ENCODE measurements at places on chromosomes 2 and 18.

DNA sequence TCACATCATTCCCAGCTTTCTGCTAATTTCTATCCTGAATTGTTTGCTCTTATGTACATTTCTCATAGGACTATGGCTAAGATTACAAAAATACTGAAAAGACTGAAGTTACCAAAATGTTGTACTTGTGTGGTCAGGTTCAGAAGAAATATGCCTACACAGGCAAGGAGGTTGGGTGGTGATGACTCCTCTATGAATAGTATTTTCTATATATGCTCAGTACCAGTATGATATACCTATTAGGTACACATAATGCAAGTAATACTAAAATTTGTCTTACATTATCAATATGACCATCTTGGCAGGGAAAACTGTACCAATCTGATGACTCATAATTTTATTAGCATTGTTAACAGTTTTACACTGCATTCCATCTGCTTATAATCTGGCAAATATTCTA lies 12.2 kb upstream of the ORC2 start:
- no peak for DNase-seq

- no peak for DNase-seq
Observed at GRCh38 chr2:43763091-43763490, 10.7 kb upstream of the DYNC2LI1 start.

DNA sequence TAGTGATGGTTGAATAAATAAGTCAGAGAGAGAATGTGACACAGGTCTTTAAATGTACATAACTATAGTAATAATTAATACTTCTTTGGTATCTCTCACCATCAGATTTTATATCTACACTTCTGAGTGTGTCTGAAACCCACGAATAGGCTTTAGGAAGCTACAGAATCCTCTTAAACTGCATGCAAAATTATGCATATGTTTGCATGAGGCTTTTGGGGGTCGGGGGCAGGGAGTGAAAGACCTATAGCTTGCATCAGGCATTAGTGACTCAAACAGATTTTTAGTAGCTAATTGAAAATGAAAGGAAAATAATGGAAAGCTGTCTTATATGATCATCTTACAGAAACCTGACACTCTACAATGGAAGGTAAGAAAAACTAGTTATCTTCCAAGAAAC lies 14.9 kb downstream of the LRPPRC start:
- no peak for DNase-seq

DNA sequence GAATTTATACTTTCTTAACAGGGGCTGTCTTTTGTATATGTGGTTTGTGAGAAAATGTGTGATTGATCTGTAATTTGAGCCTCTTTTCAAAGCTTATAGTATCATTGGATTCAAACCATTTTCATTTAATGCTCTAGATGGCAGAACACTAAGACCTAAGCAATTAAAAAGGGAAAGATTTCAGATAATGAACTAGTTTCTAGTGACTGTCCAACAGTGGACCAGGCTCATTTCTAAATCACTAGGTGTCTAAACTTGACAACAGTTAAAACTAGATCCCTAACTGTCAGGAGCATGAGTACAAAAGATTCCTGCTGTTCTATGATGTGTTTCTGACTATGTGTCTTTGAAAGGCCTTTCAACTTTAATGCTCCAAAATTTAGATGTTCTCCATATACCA lies 54.6 kb downstream of the ANKRD44 start:
- DNase-seq, result no peak

DNA sequence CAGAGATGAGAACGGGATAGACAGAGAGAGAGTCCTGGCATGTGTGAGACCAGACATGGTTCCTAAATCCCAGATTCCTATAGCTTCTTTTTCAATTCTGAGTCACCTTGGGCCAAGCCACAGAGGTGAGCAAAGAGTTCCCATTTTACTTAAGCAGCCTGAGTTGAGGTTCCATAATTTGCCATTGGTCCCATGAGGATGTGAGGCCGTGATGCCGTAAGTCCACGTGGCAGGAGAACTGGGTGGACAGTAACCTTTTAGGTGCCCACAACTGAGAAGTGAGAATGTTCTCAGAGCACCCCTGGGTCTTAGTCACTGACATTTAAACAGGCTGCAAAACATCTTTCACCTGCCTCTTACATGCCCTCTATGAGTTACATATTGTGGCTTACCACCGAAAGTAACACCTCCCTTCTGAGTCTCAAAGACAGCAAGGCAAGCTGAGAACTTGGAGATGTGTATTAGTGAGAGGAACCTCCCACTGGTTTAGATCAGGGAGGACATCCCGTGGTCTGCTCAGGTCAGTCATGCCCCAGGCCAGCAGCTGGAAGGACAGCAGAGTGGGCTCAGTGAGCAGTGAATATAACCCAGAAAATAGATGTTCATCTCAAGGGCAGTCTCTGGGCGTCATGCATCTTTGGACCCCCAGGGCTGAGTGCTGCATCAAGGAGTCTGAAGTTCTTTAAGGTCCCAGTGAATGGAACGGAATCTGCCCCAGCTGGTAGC lies 127.9 kb upstream of the LGALSL start:
- DNase-seq, result peak; percentile 83

- DNase-seq, result no peak
Observed at GRCh38 chr2:22134421-22134820, 1010.7 kb downstream of the TDRD15 start.

DNA sequence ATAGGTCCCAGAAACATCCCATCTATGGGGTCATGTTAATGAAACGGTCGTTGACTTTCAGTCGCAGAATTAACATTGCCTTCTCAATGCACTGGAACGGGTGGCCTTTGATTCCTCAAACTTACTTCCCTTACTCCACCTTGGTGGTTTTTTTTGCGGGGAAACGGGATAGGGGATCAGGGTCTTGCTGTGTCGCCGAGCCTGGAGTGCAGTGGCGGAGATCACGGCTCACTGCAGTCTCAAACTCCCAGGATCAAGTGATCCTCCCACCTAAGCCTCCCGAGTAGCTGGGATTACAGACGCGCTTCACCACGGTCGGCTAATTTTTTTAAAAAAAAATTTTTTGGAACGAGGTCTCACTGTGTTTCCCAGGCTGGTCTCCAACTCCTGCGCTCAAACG lies 754 bp downstream of the ATG16L1 start:
- no peak for DNase-seq

DNA sequence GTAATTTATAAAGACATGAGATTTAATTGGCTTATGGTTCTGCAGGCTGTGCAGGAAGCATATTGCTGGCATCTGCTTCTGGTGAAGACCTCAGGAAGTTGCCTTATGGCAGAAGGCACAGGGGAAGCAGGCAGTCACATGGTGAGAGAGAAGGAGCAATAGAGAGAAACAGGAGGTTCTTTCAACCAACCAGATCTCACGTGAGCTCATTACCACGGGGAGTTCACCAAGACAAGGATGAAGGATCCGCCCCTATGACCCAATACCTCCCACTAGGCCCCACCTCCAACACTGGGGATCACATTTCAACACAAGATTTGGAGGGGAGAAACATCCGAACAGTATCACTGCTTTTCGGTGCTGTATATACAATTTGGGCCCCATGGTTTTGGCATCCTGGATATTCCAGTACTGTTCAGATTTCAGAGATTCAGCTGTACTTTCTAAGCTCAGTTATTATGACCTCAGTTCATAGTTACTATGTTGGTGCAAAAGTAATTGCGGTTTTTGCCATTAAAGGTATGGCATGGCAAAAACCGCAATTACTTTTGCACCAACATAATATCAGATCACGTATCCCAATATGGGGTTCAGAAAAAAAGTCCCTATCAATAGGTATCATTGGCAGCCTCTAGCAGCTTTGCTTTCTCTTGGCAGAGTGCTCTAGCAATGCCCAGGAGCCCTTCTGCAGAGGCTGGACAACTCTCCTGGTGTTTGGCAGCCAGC lies 189.6 kb upstream of the SIX3 start:
- no peak for DNase-seq

GRCh38 chr2:132448771-132449170 lies 32.2 kb downstream of the GPR39 start:
- DNase-seq, result no peak

DNA sequence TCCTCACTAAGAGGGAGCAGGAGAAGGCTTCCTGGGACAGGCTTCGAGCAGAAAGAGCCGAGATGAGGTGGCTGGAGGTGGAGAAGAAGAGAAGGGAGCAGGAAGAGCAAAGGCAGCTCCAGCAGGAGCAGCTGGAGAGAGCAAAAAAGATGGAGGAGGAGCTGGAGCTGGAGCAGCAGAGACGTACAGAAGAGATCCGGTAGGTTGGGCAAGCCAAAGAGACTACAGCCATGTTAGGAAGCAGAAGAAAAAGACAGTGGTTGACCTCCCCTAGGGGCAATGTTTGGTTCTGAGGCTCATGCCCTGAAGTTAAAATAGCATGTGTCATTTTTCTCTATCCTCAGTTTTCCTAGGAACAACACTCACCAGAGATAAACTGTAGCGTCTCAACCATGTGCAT lies 45.1 kb downstream of the SUMO1 start:
- DNase-seq, result no peak

DNA sequence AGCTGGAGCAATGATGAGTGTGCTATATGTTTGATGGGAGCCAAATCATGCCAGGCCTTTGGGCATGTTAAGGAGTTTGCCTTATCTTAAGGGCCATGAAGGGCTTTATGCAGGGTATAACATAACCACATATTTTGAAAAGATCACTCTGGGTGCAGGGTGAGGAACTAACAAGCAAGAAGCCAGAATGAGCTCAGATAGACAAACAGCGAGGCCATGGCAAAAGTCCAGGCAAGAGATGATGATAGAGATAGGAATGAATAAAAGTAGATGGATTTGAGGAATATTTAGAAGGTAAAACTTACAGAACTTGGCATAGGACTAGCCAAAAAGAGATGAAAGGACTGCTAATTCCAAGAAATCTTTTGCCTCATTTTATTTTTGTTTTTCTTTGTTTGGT lies 6.7 kb downstream of the GALNT3 start:
- no peak for DNase-seq

- no peak for DNase-seq
Observed at GRCh38 chr2:226636586-226636985, 163.0 kb downstream of the IRS1 start.

DNA sequence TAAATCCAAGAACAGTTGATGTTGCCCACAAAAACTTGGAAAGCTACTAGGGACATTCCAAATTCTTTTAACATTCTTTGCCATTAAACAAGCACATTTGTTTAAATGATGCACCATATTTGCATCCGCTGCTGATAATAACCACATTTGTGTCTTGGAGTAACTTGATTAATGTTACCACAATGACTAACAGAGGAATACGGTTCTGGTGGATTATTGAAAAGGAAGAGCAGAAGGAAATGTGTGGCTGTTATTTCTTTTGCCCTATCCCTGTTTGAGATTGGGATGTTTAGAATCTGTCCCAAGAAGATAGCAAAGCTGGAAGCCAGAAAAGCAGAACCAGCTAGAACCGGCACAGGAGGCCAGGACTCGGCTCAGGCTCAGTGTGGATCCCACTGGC lies 39.2 kb upstream of the RASGRP3 start:
- DNase-seq, result no peak

DNA sequence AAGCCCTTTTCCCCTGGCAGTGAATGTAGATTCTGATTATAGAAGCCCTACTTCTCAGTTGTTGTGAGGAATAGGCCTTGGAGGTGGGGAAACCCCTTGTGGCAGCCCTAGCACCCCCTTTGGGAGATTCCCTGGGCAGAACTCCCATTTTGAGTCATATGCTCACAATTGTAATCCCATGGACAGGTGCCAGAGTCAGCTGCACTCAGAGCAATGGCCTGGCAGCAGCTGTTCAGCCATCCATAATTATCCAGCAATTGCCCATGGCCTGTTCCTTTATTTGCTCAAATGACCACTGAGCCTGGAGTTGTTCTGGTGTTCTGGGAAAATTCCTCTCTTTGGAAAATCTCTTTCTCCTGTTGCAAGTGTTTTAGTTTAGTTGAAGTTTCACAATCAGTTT lies 71.7 kb downstream of the PTRHD1 start:
- DNase-seq, result no peak

DNA sequence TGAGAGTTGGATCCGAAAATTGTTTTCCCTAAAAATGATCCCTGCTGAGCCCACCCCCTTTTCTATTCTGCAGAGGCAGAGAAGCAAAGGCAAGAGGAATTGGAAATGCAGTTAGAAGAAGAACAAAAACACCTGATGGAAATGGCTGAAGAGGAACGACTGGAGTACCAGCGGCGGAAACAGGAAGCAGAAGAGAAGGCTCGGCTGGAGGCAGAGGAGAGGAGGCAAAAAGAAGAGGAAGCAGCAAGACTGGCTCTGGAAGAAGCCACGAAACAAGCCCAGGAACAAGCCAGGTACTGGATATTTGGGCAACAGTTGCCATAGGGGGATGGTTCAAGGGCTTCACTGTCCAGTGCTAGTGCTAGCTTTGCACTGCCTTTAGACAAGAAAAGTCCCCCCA lies 41.7 kb downstream of the SUMO1 start:
- DNase-seq, result no peak

DNA sequence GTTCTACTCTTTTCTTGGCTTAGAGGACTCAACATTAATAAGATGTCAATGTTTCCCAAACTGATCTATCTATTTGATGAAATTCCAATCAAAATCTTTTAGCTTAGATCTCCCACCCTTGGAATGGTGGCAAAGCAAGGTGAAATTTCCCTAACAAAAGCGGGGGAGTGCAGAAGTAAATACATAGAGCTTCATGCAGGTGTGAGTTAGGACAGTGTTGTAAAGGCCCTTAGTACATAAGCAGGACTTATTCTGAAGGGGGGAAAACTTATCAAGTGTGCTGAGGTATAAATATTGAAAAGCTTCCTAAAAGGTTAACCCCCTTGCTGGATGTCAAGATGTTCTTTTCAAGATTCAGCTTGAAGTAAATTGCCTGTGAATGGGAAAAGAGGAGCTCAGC lies 608.6 kb upstream of the CELF4 start:
- no peak for DNase-seq

DNA sequence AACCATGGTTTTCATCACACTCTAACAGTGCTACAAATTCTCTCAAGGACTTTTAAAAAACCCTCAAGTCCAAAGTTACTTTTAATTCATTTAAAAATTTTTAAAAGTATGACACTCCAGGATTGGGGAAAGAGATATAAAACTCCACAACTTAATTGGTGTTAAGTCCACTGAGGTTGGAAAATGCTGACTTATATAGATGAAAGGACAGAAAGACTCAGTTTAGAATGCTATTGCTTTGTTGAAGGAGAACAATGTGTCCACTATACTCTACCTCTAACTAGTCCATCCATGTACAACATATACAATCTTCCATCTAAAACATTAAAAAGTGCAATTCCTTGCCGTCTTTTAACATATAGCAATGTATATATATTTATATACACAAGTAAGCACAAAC lies 41.2 kb downstream of the CABYR start:
- DNase-seq, result no peak

GRCh38 chr2:22078701-22079100 lies 954.9 kb downstream of the TDRD15 start:
- DNase-seq, result no peak

GRCh38 chr2:223197046-223197445 lies 145.1 kb downstream of the KCNE4 start:
- no peak for DNase-seq

- DNase-seq, result no peak
Observed at GRCh38 chr2:212708355-212708754, 169.8 kb upstream of the ERBB4 start.

DNA sequence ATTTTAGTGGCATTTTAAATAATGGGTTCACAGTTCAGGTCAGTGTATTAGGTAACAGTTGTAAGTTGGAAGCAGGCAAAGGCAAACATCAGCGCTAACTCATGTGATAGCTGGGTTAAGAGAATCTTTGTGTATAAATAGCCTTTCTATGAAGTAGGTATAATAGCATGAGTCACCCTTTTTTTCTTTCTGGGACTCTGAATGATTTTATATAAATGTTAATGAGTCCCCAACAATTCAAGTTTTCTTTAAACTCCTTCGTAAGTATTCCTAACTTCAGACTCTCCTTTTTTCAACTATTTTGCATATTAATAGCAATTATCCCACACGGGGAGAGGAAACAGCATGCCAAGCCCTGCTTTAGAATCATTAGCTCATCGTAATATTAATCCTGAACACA lies 384.3 kb downstream of the PIK3C3 start:
- no peak for DNase-seq

Data from CD4-positive, alpha-beta T cell treated with Interleukin-15 for 4 hours (primary cell).